ENCODE measurements at places on chromosomes 7 and 10.

GRCh38 chr7:54796150-54796549 is 37.1 kb upstream of the SEC61G start:
- DNase-seq = no peak

DNA sequence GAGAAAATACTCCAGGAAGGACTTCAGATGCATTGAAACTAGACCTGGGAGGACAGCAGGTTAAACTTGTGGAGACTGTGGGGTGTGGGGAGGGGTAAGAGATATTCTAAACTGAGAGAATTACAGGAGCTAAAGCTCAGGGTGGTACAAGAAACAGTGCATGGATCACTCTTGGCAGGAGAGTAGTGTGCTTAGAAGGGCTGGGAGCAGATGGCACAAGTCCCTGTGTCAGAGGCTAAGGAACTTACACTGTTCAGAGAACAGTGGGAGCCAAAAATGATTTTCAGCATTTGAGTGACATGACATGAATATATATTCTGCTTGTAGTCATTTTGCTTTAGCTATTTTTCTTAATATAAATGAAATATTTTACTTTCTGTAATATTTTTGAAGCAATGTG is 36.0 kb upstream of the LAMB1 start:
- DNase-seq = no peak

GRCh38 chr10:29104661-29105399 is 184.0 kb upstream of the LYZL1 start:
- DNase-seq = no peak

DNA sequence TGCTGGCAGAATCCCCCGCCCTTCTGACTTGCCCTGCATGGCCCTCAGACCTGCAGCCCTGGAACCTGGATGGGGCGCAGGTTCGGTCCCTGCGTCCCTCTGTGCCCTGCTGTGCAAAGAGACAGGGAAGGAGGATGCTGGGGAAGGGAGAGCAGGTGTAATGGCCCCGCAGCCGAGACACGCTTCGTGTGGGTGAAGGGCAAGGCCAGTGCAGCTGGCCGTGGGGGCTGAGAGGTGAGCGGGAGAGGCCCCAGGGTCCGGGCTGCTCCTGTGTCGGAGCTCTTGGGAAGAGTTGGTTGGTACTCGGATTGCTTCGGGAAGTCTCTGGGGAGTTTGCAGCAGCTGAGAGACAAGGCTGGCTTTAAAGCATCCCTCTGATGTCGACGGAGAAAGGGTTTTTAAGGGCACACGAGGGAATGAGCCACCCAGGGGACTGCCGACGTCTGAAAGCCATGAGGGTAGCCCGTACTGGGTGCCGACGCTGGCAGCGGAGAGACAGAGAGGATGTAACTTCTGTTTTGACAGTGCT is 6.5 kb downstream of the ELFN1 start:
- DNase-seq = no peak

GRCh38 chr10:99125879-99126278 is 109.8 kb downstream of the HPSE2 start:
- no peak for DNase-seq

GRCh38 chr10:20949967-20950366 is 52.9 kb upstream of the NEBL start:
- no peak for DNase-seq

DNA sequence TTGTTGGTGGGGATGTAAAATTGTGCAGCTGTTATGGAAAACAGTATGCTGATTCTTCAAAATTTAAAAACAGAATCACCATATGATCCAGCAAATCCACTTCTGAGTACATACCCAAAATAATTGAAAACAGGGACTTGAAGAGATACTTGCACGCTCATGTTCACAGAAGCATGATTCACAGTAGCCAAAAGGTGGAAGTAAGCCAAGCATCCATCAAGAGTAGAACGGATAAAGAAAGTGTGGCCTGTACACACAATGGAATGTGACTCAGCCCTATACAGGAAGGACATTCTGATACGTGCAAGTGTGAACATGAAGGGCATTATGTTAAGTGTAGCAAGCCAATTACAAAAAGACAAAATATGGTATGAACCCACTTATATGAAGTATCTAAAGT is 696.7 kb upstream of the CELF2 start:
- DNase-seq = no peak

DNA sequence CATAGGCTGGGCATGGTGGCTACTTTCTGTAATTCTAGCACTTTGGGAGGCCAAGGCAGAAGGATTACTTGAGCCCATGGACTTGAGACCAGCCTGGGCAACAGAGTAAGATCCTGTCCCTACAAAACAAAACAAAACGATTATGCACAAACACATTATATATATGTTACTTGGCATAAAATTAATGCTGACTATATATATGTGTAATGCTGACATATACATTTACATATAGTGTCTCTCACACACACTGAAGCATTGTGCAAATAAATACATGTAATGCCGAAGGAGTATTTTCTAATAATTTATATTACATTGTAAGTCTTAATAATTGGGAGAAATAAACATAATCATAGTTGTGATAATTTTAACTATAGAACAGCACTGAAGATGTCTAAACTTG is 621.8 kb upstream of the ZNF722 start:
- DNase-seq = no peak

GRCh38 chr10:33335551-33335800 is 1.0 kb upstream of the NRP1 start:
- DNase-seq = no peak

GRCh38 chr7:11831156-11831735 is 752 bp downstream of the THSD7A start:
- no peak for DNase-seq

- no peak for DNase-seq
These were observed 34.9 kb downstream of the ASAH2 start for GRCh38 chr10:50216418-50216817.

DNA sequence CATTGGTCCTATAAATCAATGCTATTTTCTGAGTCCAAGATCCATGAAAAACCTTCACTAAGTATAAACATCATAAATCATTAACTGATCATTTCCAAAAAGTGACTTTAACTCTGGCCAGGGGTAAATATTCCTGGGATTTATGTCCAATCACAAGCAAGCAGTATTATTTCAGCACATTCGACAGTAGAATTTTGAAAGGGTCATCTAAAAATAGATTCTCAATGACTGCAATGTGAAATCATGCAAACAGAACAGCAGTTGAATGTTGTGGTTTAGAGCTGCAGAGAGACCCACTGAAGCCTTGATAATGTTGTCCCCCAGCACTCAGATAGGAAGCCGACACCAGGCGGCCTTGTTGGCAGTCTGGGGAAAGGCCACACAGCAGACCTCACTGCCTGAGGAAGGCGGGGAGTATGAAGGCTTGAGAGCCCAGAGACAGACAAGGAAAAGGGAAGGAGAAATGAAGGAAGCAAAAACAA is 38.1 kb downstream of the FAM107B start:
- no peak for DNase-seq

- no peak for DNase-seq
These were observed 23.7 kb upstream of the BTRC start for GRCh38 chr10:101330231-101330630.

- DNase-seq = no peak
These were observed 221.5 kb downstream of the MBL2 start for GRCh38 chr10:52551046-52551445.

DNA sequence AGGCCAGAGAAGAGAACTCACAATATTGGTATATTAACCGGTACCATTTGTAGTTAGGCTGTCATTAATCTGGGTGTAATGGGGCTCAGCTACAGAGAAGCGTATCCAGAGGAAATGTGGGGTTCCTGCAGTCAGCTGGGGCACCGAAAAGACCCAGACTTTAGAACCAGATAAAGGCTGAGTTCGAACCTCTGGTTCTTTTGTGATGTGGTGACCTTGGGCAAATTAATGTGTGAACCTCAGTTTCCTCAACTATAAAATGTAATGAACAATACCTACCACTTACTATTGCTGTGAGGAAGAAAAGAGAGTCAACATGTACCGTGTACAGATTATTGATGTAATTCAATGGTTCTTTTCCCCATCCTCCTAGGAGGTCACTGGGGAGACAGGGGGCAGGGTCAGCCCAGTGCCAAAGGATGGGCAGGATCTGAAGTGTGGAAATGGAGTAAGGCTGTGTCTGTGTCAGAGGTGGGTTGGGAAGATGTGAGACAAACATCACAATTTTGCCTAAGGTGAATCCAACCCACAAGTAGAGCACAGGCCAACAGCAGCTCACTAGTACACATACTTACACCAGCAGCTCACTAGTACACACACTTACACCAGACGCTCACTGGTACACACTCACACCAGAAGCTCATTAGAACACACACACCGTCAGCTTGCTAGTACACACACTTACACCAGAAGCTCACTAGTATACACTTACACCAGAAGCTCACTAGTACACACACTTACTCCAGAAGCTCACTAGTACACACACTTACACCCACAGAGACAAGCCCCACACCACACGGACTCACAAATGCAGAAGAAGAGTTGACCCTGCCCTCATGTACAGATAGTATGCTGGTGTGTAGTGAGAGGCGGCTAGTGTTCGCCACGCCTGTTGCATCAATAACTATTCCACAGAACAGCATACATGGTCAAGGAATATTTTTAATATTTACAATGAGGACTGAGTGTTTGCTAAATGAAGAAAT is 28.0 kb downstream of the PRSS2 start:
- no peak for DNase-seq

- DNase-seq = no peak
These were observed 56.2 kb downstream of the PTPRE start for GRCh38 chr10:127963136-127963535.

- no peak for DNase-seq
These were observed 22.3 kb upstream of the SEC61G start for GRCh38 chr7:54781134-54781920.

DNA sequence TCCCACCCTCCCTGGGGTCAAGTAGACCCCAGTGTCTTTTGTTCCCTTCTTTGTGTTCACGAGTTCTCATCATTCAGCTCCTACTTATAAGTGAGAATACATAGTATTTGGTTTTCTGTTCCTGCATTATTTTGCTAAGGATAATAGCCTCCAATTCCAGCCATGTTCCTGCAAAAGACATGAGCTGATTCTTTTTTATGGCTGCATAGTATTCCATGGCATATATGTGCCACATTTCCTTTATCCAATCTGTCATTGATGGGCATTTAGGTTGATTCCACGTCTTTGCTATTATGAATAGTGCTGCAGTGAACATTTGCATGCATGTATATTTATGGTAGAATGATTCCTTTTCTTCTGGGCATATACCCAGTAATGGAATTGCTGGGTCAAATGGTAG is 28.3 kb upstream of the CAMK2B start:
- no peak for DNase-seq

- DNase-seq = no peak
These were observed 1.5 kb downstream of the CWF19L1 start for GRCh38 chr10:100265821-100266485.

DNA sequence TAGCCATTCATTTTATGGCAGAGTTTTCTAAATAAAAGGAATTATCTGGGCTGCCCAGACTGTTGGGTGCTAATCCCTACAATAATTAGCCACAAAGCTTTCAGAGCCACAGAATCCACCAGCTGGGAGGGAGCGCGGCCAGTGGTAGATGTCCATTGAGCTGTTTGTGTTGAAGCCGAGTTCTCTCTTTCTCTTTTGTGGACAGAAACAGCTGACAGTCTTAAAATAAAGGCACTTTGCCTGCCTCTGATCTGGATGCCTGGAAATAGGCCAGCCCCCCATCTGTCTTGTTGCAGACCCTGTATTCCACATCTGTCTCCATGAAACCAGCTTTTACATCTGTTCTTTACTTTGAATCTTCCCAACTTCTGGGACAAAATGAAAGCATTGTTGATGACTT is 66.1 kb downstream of the MTPN start:
- no peak for DNase-seq

- DNase-seq = no peak
These were observed 21.7 kb downstream of the ZCWPW1 start for GRCh38 chr7:100406767-100407166.

DNA sequence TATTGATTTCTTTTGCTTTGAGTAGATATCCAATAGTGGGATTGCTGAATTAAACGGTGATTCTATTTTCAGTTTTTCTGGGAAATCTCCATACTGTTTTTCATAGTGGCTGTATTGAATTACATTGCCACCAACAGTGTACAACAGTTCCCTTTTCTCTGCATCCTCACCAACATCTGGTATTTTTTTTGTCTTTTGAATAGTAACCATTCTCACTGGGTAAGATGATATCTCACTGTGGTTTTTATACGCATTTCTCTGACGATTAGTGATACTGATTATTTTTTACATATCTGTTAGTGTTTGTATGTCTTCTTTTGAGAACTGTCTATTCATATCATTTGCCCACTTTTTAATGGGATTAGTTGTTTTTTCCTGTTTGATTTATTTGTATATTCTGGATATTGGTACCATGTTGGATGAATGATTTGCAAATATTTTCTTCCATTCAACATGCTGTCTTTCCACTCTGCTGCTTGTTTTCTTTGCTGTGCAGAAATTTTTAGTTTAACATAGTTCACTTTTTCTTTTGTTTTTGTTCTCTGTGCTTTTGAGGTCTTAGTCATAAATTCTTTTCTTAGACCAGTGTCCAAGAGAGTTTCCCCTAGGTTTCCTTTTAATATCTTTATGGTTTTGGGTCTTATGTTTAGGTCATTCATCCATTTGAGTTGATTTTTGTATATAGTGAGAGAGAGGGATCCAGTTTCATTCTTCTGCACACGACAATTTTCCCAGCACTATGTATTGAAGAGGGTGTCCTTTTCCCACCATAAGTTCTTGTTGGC is 584.7 kb downstream of the PHTF2 start:
- DNase-seq = no peak

GRCh38 chr7:73366990-73367389 is 39.0 kb downstream of the FKBP6 start:
- no peak for DNase-seq

All from T follicular helper cell (primary cell).